ENCODE measurements at places on chromosomes 2 and 18.

- no peak for DNase-seq
These were observed 140.0 kb upstream of the CYP1B1 start for GRCh38 chr2:38215993-38216392.

DNA sequence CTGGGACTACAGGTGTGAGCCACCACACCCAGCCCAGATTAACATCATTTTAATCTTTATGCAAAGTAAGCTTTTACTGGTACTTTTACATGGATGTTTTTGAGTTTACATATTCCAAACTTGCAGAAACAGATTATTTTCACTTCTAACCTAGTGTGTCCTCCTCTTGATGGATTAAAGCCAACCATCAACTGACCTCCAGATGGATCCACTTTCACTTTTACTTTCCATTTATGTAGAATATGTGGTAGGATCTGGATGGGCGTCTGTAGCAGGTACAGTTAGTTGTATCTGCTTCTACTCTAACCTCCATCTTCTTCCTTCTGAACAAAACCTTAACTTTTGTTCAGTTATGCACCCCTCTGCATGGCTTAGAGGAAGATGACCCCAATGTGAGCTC lies 264.1 kb downstream of the CDH20 start:
- no peak for DNase-seq

DNA sequence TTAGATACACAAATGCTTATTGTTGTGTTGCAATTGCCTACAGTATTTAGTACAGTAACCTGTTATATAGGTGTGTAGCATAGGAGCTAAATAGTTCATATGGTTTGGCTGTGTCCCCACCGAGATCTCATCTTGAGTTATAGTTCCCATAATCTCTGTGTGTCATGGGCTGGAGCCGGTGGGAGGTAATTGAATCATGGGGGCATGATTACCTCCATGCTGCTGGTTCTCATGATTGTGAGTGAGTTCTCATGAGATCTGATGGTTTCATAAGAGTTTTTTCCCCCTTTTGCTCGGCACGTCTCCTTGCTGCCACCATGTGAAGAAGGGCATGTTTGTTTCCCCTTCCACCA lies 190.5 kb upstream of the SESTD1 start:
- no peak for DNase-seq

GRCh38 chr18:36580874-36581750 lies 247.7 kb downstream of the TPGS2 start:
- no peak for DNase-seq

- peak; percentile 23 for DNase-seq
These were observed 47.0 kb downstream of the ARMC9 start for GRCh38 chr2:231245249-231246094.

DNA sequence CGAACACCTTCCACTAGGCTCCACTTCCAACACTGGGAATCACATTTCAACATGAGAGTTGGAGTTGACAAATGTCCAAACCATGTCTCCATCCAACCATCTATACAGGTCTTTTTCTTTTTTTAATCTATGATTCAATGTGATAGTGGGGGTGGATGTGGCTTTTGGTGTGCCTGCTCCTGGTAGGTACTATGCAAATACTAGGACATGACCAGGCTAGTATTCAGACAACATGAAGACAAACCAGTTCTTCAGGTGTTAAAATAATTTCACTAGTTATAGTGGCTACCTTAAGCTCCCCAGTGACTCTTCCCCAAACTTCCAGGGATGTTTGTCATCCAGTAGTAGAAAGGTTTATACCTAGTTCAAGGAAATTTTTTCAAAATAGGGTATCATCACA lies 387.5 kb downstream of the CDH2 start:
- no peak for DNase-seq

- DNase-seq: no peak
These were observed 25.5 kb downstream of the CENPO start for GRCh38 chr2:24818721-24819167.

- no peak for DNase-seq
These were observed 208.3 kb upstream of the HDAC4 start for GRCh38 chr2:239609162-239609561.

- DNase-seq: no peak
These were observed 41.1 kb downstream of the C1QL2 start for GRCh38 chr2:119117408-119117807.

- DNase-seq: no peak
These were observed 70.9 kb upstream of the TMEM87B start for GRCh38 chr2:111984213-111984604.

- no peak for DNase-seq
These were observed 2.8 kb downstream of the CTDSP1 start for GRCh38 chr2:218402491-218402901.

- no peak for DNase-seq
These were observed 31.2 kb downstream of the SMAD7 start for GRCh38 chr18:48919547-48919946.

GRCh38 chr2:106644623-106645022 lies 157.5 kb downstream of the CD8B2 start:
- no peak for DNase-seq

- no peak for DNase-seq
These were observed 78.3 kb downstream of the ADAM23 start for GRCh38 chr2:206521612-206522011.

DNA sequence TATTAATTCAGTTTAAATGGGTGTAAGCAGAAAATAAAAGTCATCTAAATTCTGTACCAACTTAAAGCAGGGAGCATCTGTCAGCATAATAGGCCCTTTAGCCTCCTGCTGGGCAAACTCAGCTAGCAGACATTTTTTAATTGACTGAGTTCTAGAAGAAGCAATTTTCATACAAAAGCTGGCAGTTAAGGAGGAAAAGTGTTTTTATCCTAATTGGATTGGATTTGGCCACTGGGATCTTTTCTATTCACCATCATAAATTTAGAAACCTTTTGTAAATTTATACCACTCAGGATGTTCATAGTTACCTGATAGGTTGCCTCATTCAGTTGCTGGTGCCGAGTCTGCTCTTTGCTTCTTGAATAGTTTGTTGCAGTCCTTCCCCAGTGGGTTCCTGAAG lies 262.7 kb upstream of the FSIP2 start:
- no peak for DNase-seq

DNA sequence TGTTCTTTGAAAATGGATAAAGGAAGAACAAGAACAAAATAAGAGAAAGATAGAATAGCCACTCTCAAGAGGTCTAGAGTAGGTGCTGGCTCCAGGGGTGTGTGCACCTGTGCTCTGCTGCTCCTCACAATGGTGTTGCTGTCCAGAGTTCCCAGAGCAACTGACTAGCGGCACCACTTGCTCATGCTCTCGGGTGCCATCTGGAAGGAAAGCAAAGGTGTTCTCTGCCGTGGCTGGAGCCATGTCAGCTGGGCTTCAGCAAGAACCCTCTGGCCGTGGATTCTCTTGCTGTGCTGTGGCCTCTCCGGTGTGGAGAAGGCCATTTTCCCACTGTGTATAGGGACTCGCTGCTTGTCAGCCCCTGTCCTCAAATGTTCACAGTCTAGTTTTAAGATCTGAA lies 114.6 kb upstream of the TEX51 start:
- no peak for DNase-seq

DNA sequence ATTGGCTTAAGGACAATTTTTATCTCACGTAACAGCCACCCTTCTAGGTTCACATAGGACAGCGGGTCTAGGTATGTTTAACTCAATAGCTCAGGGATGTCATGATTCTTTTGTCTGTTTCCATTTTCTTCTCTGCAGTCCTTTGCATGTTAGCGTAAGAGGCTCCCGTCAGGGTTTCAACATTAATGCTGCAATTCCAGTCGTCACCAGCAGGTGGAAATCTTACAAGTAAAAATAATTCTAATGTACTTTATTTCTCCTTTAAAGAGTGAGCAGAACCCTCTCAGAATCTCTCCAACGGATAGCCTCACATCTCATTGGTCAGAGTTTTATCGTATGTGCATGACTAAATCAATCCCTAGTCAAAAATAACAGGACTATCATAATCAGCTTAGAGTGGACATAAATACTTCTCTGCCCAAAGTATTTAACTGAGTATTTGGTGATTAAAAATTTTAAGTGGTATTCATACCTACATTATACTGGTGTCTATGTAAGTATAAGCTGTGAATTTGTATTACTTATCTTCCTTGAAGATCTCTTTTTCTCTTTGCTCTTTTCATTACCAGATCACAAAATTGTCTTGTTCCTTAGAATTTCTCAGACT lies 487.2 kb upstream of the GCFC2 start:
- DNase-seq: peak; percentile 16

GRCh38 chr2:168731002-168731401 lies 71.4 kb upstream of the NOSTRIN start:
- DNase-seq: no peak

DNA sequence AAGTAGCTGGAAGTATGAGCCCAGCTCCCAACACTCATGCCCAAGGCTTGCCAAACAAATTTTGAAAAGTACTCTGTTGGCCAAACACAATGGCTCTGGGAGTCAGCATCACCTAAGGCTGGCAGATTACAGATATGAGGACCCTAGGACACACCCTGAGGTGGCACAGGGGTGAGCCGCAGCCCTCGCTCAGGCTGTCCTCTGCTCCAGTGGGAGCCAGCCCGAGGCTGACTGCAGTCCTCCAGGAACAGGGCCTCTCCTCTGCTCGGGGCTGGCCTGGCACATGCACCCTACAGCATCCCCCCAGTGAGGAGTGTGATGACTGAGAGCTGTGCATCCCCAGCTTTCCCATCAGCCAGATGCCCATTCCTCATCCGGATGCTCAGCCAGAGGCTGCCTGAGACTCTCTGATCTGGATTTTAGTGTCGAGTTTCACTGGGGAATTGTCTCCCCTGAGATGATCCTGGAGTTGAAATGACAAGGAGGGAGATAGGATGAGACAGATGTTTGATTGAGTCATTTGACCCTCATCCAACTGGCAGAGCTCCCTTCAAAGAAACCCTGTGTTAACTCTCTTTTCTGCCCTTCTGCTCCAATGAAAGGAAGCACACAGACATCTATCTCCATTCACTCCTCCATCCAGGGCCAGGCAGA lies 269.3 kb upstream of the NCKAP5 start:
- DNase-seq: no peak

- no peak for DNase-seq
These were observed 225.8 kb downstream of the NCKAP5 start for GRCh38 chr2:133342286-133343017.

GRCh38 chr18:65091744-65092329 lies 659.0 kb upstream of the CDH7 start:
- no peak for DNase-seq

Data from CD4-positive, alpha-beta T cell treated with Interleukin-12 subunit alpha and Interleukin-12 subunit beta, for 1 hour (primary cell).